SW480 (cell line): ENCODE measurements at places on chromosomes 16 and 17.
A peak's percentile ranks its signal among the peaks of the same experiment; 100 is the strongest.

DNA sequence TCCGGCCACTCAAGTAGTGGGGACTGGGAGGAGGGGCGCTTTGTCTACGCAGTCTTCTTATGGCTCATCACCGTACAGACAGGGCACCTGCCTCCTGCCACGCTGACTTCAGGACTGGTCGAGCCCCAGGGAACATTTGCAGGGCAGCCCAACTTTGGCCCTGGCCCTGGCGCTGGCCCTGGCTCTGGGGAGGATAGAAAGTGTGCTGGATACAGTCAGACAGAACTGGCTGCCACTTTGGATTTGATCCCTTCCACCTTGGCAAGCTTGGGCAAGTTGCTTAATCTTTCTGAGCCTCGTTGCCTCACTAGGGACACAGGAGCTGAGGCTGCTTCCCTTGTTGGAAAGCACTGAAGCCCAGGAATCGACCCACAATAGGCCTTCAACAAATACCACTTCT is 13.6 kb downstream of the LGALS9 start:
- DNase-seq, result no peak

GRCh38 chr16:4494746-4495490 is 18.7 kb downstream of the HMOX2 start:
- peak; percentile 31 for DNase-seq

GRCh38 chr17:35559495-35560210 is 966 bp downstream of the SLFN14 start:
- DNase-seq, result no peak

DNA sequence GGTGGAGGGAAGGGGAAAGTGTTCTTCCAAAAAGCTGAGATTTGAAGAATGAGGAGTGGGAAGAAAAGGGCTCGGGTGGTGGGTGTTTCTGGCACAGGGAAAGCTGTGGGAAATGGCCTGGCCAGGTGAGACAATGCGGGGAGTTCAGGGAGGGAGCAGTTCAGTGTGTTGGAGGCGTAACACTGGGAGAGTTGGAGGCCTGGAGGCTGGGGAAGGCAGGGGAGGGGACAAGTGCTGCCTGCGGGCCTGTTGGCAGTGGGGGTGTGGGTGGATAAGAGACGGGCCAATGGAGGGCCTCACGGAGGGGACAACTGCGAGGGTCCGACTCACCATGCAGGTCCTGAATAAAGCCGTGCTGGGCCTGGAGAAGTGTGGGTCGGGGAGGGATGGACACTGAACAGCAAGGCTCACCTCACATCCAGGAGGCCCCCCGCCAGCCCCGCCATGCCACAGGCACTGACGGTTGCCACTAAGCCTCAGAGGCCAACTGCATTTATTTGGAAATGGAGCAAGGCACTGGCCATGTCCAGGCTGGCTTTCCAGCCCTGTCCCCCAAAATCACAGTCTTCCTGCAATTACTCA is 17.8 kb upstream of the KRT19 start:
- no peak for DNase-seq
